ENCODE measurements at places on chromosomes 12 and 14. TPM values are rescaled to one million over a fixed set of nuclear protein-coding genes. Genes with fewer than 3 reads are reported as not detected.

The BTG1 gene
- 129 TPM for total RNA-seq

The SAMD15 gene
- total RNA-seq, result 0.12 TPM

The FAR2 gene
- total RNA-seq, result 2.1 TPM

The MAP1LC3B2 gene
- total RNA-seq, result 1.0 TPM

The EPYC gene
- not detected for total RNA-seq

The PLBD1 gene
- 3.0 TPM for total RNA-seq

The TPPP2 gene
- 3.2 TPM for total RNA-seq

The FBXW8 gene
- total RNA-seq, result 6.5 TPM

The OR4E2 gene
- total RNA-seq, result not detected

The IKZF4 gene
- 2.4 TPM for total RNA-seq

The ITGB7 gene
- 5.0 TPM for total RNA-seq

The EXOC3L4 gene
- total RNA-seq, result 87.1 TPM

The FITM1 gene
- 6.7 TPM for total RNA-seq

The LTB4R gene
- 2.7 TPM for total RNA-seq

The DAO gene
- total RNA-seq, result 26.7 TPM

The ASCL1 gene
- total RNA-seq, result 0.18 TPM

The RNASE7 gene
- 0.22 TPM for total RNA-seq

The KSR2 gene
- 0.02 TPM for total RNA-seq

The ART4 gene
- 24.3 TPM for total RNA-seq

The PIANP gene
- total RNA-seq, result not detected

The DTX1 gene
- total RNA-seq, result 17.2 TPM

The LPAR5 gene
- 0.83 TPM for total RNA-seq

The FSCB gene
- not detected for total RNA-seq

The ACRBP gene
- total RNA-seq, result not detected

The INHBC gene
- 51.6 TPM for total RNA-seq

The MANSC4 gene
- total RNA-seq, result not detected

The RHOJ gene
- total RNA-seq, result 6.0 TPM

The PARPBP gene
- total RNA-seq, result 1.7 TPM

The RDH11 gene
- total RNA-seq, result 79.0 TPM

The SMARCD1 gene
- 17.0 TPM for total RNA-seq

The GAS2L3 gene
- total RNA-seq, result 2.1 TPM

The MYH6 gene
- total RNA-seq, result 0.13 TPM

The RASSF9 gene
- total RNA-seq, result 0.59 TPM

The EIF2B1 gene
- total RNA-seq, result 21.7 TPM

The TSPAN19 gene
- total RNA-seq, result not detected

The EGLN3 gene
- total RNA-seq, result 2.3 TPM

The CD163 gene
- 55.7 TPM for total RNA-seq

The WSCD2 gene
- total RNA-seq, result not detected

The WNT1 gene
- total RNA-seq, result not detected

All from right lobe of liver (tissue), 6 donors.